ENCODE measurements at places on chromosomes 6 and 20.

- DNase-seq: peak; percentile 26
Measured at GRCh38 chr20:49482621-49483017, at the start of gene KCNB1. TSS of gene KCNB1 (minus strand) at chr20:49482668. CDS start at chr20:49482480, 188 bp downstream.

DNA sequence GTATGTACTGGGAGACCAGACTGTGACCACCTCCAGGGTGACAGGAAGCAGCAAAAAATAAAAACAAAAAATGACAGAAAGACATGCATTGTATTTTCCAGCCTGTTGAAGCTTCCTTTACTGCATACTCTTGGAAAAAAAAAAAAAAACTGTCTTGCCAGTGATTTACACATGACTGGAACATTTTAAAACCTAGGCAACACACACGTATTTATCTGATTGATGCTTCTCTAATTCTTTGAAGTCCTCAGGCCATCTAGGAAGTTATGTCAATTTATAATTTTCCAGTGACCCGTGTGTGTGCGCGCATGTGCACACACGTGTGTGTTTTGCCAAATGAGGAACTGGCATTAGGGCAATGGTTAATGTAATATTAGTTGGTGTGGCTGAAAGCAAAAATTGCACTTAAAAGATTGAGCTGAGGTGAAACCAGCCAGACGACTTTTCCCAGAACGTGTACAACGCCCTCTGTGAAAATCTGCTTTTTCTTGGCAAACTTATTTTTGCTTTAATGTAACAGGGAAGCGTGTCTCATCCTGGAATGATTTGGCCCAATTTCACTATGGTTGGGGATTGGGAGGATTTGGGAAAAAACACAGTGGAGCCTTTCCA lies 315.2 kb downstream of the TFAP2A start:
- DNase-seq: no peak

DNA sequence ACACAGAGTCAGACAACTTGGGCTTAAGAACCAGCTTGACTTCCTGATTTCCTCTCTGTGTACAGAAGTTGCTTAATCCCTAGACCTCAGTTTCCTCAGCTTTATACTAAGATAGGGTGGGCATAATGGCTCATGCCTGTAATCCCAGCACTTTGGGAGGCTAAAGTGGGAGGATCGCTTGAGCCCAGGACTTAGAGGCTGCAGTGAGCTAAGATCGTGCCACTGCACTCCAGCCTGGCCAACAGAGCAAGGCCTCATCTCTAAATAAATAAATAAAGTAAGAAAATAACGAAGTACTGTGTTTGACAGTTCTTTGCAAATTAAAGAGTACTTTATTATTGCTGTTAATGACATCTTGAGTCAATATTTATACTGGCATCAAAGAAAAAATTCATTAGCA lies 41.7 kb downstream of the CNKSR3 start:
- DNase-seq: no peak

GRCh38 chr6:138592749-138593123 lies 93.4 kb upstream of the NHSL1 start:
- DNase-seq: peak; percentile 20

- DNase-seq: no peak
Measured at GRCh38 chr6:129793447-129793846, 67.7 kb downstream of the TMEM244 start.

DNA sequence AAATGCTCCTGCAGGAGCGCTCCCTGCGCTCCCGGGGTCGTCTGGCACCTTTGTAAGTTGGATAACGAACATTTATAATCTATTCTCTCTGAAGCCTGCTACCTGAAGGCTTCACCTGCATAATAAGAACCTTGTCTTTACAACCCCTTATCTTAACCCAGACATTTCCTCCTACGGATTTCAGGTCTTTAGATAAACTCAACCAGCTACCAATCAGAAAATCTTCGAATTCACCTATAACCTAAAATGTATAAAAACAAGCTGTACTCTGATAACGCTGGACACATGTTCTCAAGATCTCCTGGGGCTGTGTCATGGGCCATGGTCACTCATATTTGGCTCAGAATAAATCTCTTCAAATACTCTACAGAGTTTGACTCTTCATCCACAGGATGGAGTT lies 4.1 kb upstream of the KCNK5 start:
- DNase-seq: no peak

DNA sequence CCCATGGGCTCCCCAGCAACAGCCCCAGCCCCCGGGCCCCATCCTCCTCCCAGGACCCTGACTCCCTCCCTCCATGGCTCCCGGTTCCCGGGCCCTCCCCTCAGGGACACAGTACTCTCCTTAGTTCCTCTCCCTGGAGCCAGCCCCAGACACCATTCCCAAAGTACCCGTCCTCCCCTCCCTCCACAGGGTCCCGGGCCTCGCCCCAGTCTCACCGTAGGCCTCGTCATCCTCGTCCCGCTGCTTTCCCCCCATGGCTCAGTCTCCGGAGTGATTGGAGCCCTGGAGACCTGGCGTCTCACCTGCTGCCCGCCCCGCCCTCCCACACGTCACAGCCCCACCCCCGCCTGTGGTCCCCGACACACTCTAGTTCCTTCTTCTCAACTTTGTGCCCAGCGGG lies at the start of gene SLC44A4:
TSS of gene SLC44A4 (minus strand) at position 272 of the 400 bp plus-strand sequence. CDS start at position 255, 17 bp downstream.
- DNase-seq: no peak

- DNase-seq: no peak
Measured at GRCh38 chr20:37417617-37418467, 71.9 kb downstream of the SRC start.

DNA sequence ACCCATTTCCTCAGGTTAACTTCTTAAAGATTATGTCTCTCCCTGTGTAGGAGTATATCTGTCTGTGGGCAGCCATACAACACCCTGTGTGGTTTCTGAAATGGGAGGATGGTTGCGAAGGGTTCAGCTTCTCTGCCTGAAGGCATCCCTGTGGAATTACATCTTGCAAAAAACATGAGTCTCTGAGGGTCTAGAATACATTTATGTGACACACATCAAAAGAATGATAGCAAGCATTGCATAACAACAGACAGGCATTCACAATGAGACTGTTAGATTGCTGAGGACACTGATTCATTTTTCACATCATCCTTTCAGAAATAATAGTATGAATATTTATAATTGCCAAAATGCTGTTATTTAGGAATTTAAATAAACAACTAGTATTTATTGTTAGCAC lies 670.9 kb downstream of the HTR1B start:
- DNase-seq: no peak

DNA sequence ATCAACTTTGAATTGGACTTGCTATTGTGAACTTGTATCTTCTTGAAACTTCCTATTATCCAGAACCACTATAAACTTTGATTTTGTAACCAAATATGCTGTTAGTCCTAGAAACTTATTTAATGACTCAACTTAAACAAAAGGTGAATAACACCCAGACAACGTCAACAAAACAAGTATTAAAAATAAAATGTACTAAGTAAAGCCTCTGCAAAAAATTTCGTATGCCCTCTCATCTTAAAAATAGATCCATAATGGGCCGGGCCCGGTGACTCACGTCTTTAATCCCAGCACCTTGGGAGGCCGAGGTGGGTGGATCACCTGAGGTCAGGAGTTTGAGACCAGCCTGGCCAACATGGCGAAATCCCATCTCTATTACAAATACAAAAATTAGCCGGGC lies 401.7 kb downstream of the ESR1 start:
- no peak for DNase-seq

GRCh38 chr6:3304500-3305215 lies 45.9 kb downstream of the PSMG4 start:
- no peak for DNase-seq

DNA sequence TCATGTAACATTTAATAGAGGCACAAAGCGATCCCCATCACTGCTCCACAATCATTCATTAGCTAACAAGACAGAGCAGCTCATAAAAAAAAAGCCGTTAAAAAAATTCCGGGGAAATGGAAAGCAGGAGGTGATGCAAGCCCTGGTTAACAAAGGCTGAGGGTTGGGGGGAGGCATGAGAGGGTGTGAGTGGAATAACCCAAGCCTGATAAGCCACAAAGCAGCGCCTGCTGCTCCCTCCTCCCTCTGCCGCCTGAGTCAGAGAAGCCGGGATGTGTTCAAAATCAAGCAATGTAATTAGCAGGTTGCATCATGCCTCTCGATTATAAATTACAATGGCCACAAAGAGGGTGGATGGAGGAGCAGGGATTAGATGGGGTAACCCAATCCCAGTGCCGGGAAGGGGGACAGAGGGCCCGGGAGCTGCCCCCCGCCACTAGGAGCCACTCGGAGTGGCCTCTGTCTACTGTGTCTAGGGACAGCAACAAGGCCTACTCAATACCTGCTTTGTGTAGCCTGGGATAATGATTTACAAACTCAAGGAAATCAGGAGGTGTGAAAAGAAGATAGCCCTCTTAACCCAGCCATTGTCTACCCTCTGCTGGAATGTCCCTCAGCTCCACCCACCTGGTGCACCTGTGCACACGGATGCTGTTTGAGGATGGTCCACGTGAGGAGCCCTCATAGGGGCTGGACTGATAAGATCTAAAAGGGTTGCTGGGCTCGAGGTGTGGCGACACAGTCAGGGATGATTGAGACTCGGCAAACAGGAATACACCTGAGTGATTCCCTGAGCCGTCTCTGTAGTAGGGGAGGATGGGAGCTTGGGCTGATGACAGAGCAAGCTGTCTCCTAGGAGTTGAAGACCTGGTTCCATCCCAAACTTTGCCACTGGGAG lies 156.9 kb downstream of the VEGFA start:
- peak; percentile 13 for DNase-seq

GRCh38 chr20:20454367-20454766 lies 86.5 kb downstream of the INSM1 start:
- no peak for DNase-seq

GRCh38 chr6:46501136-46502089 lies 10.2 kb upstream of the RCAN2 start:
- DNase-seq: no peak

DNA sequence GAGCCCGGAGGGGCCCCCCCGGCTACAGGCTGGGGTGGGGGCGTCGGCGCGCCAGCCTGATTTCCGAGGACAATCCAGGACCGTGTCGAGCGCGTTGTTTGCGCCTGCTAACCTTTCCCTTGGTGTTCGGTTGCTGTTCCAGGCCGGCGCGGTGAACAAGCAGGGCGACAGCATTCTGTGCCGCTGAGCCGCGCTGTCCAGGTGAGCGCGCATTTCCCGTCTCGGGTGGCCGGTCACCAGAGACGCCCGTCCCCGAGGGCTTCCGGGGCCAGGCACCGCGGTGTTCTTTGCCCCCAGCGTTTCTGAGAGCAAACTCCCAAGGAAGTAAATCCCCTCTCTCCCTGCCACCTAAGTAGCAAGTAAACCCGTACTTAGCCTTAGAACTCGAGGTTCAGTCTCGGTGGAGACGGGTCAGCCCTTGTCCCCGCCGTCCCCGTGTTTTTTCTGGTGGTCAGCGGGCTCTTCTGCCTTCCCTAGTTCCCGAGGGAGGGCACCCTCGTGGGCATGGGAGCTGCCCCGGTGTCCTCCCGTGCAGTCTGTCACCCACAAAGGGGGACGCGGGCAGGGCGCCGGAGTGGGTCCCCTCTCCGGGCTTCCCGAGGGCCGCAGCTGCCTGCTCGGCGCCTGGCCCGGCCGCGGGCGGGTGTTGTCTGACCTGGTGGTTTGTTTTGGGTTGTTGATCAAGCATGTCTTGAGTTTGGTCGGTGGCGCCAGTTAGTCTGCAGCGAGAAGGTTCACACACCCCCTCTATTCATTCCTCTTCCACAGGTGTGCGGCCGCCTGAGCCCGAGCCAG lies 1.5 kb downstream of the ID4 start:
- no peak for DNase-seq

DNA sequence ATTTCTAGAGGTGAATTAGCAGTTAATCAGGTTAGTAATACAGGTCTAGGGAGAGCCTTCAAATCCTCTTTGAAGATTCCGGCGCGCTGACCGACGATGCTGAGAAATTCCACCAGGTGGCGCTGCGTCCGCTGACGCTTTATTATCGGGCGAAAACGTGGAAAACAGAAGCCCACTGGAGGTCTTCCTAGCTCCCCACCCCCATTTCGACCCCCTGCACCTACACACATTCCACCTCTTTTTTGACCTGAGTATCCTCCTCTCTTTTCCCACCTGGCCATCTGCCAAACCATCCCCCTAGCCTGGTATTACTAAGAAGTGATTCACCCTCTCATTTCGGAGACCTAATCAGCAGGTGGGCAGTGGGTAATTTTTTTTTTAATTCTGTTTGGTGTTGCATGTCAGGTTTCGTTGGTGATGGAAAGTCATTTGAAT lies 65.4 kb upstream of the RIN2 start:
- DNase-seq: peak; percentile 42

GRCh38 chr6:80454197-80454596 lies 347.7 kb downstream of the BCKDHB start:
- DNase-seq: peak; percentile 55

DNA sequence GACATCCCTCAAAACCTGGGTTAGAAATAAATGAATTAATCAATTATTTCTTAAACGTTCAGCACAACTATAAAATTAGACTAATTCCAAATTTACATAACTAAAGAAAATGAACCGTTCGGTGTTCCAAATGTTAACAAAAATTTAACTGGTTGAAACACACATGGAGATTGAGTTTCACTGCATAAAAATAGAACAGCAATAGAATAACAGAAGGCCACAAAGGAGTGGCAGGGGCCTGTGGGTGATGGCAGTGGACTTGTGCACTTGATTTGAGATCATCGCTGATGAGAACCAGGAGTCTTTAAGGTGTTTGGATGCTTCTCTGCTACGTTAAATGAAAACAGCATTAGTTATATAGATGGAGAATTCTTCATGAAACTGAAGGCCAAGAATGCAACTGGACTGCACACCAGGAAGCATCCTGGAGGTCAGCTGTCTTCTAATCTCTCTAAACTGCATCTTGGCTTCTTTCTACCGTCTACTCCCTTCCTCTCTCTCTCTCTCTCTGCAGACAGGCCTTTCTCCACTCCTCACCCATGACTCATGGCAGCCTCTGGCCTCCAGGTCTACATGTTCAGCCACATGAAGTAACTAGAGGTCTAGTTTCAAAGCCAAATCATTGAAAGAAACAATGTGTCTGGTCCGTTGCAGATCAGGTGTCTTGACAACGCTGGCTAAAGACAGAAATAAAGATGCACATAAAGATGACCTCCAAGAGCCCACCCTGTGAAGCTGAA lies 111.3 kb downstream of the SIM1 start:
- no peak for DNase-seq

- DNase-seq: no peak
Measured at GRCh38 chr6:147903321-147903720, 394.8 kb downstream of the SAMD5 start.

- DNase-seq: no peak
Measured at GRCh38 chr6:107396211-107396610, 63.2 kb downstream of the PDSS2 start.

- DNase-seq: no peak
Measured at GRCh38 chr6:152380351-152380767, 256.8 kb downstream of the SYNE1 start.

DNA sequence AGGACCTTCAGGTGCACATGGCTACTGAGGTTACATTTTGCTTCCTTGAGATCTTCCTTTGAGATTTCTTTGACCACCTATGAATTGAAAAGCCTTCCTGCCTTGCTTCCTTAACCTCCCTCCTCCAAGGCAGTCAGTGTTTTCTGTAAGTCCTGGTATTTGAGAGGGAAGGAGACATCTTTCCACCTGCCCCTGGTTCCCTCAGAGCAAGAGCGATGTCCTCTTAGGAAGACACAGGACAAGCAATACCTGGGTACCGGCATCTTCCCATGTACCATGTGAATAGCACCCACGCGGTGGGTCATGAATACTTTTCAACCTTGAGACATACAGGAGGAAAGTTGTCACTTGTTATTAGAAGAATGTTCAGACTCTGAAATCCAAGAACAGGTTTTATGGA lies 37.1 kb downstream of the GINS1 start:
- DNase-seq: no peak

Data from activated CD4-positive, alpha-beta T cell treated with anti-CD3 and anti-CD28 coated beads, Interleukin-10, Interleukin-2, amounts not matched to agents 100 ng/mL and 50 ng/mL, durations not matched to agents 16 hours and 8 hours (primary cell).